Lung (tissue), 17 donors: ENCODE measurements at places on chromosomes 5 and 9.
A peak's percentile ranks its signal among the peaks of the same experiment; 100 is the strongest.

DNA sequence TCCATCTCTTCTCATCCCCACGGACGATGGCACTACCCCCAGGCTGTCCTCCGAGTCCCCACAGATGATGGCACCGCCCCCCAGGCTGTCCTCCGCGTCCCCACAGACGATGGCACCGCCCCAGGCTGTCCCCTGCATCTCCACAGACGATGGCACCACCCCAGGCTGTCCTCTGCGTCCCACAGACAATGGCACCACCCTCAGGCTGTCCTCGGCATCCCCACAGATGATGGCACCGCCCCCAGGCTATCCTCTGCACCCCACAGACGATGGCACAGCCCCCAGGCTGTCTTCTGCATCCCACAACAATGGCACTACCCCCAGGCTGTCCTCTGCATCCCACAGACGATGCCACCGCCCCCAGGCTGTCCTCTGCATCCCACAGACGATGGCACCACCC, 57.4 kb upstream of the PTCH1 start:
- DNase-seq: no peak

GRCh38 chr5:72817076-72817481, 618 bp downstream of the TNPO1 start:
- peak; percentile 83 for DNase-seq

GRCh38 chr9:137392232-137393007, 30.5 kb downstream of the EXD3 start:
- no peak for DNase-seq

GRCh38 chr5:100519075-100519474, 16.1 kb upstream of the FAM174A start:
- DNase-seq: no peak

GRCh38 chr5:150214289-150214688, 24.4 kb downstream of the SLC6A7 start:
- no peak for DNase-seq

- DNase-seq: no peak
These were observed 274.1 kb downstream of the NDUFS4 start for GRCh38 chr5:53834500-53834899.
